ENCODE measurements at places on chromosomes 2 and 18. TPM values are rescaled to one million over a fixed set of nuclear protein-coding genes. Genes with fewer than 3 reads are reported as not detected.

The DPP4 gene
- 0.46 TPM for total RNA-seq

DNA sequence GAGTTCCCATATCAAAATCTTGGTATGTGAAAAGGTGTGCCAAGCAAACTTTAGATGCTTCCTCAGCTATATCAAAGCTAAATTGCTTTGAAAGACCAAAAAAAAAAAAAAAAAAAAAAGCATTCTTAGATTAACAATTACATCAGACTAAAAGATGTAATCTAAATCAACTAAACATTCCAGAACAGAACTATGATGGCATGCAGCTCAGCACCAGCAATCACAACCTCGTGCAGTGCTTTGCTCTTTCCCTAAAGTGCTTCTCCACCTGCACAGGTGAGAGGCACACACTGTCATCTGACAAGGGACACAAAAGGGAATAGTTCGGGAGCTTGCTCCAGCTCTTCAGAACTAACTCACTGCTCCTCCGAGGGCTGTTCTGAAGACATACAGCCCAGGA lies 37.5 kb downstream of the ADAM17 start:
- no peaks in the 10 kb centered on the region for H3K27me3 ChIP-seq
- H3K36me3 ChIP-seq = peaks cover 82% of the 10 kb centered on the region
- no peak for DNase-seq
- no peak overlapping the region for H3K4me3 ChIP-seq

GRCh38 chr18:56483386-56483785 lies 155.0 kb downstream of the TXNL1 start:
- no peak overlapping the region for H3K27ac ChIP-seq
- DNase-seq = no peak
- no peaks in the 10 kb centered on the region for H3K27me3 ChIP-seq
- H3K36me3 ChIP-seq = no peaks in the 10 kb centered on the region
- H3K4me3 ChIP-seq = no peak overlapping the region

GRCh38 chr2:197174539-197175094 lies 136.0 kb downstream of the ANKRD44 start:
- H3K36me3 ChIP-seq = no peaks in the 10 kb centered on the region
- H3K4me3 ChIP-seq = no peak overlapping the region
- no peak for DNase-seq
- peaks cover under 1% of the 10 kb centered on the region for H3K4me1 ChIP-seq

The SMARCAL1 gene
- total RNA-seq = 31.7 TPM

GRCh38 chr2:225842939-225843338 lies 443.4 kb downstream of the NYAP2 start:
- no peaks in the 10 kb centered on the region for H3K27me3 ChIP-seq
- H3K4me3 ChIP-seq = no peak overlapping the region
- DNase-seq = no peak
- H3K4me1 ChIP-seq = no peaks in the 10 kb centered on the region
- H3K27ac ChIP-seq = no peak overlapping the region
- no peaks in the 10 kb centered on the region for H3K36me3 ChIP-seq

The TRIB2 gene
- total RNA-seq = 30.9 TPM

DNA sequence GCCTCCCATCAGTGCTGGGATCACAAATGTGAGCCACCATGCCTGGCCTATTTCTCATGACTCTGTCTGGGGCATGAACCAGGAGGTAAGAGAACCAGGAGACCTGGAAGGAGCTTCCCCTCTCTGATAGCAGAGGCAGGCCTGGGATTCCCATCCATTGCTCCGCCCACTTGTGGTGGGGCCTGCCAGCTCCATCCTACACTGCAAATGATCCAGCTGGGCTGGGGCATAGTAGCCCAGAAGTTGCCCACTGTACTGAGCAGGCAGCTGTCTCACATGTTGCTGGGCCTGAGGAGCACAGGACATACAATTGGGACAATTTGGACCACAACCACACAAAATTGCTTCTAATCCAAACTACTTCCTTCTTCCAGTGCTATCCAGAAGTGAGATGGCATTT lies 91.0 kb downstream of the MARCHF4 start:
- no peak overlapping the region for H3K27ac ChIP-seq
- peaks cover 15% of the 10 kb centered on the region for H3K4me1 ChIP-seq
- H3K4me3 ChIP-seq = no peak overlapping the region

DNA sequence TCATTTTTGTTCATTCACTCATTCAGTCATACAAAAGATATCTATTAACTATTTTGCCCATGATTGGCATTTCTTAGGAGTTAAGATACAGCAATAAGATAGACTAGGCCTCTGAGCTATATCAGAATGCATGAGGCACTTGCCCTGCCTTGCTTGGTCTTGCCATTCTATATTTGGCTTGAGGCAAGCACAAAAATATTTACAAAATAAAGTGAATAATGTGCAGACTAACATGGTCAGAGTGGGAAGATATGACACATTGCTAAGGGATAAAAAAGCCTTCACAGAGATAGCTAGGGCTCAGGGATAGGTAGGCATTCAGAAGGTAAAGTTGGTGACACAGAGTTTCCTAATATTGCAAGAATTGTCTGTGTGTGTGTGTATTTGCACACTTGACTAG lies 75.0 kb upstream of the MMADHC start:
- no peak overlapping the region for H3K4me3 ChIP-seq
- H3K27ac ChIP-seq = no peak overlapping the region
- H3K36me3 ChIP-seq = no peaks in the 10 kb centered on the region
- no peak for DNase-seq
- H3K4me1 ChIP-seq = no peaks in the 10 kb centered on the region

DNA sequence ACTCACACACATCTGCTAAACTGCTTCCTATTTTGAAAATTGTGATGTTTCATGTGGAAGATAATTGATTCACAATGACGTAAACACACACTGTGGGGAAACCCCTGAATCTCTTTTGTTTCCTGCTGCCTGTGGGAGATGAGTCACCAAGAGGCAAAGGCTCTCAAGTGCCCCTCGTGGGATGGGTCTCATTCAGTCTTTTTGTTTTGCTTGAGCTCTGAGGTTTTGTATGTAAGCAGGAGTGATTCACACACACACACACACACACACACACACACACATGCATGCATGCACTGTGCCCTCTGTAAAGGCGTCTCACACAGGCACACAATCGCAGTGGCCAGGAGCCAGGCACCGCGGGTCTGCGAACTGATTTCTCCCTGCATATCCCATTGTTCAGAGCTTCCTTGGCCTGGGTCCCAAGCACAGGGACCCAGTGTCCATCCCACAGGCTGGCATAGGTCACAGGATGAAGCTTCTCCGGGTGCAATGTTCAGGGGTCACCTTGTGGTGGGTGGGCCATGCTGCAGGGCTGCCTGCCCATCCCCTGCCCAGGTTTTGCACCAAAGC lies 12.1 kb upstream of the ARHGEF4 start:
- H3K4me3 ChIP-seq = no peak overlapping the region
- peak; percentile 62 for DNase-seq
- no peaks in the 10 kb centered on the region for H3K4me1 ChIP-seq
- peak overlapping the region; percentile 58 for H3K27ac ChIP-seq
- no peaks in the 10 kb centered on the region for H3K27me3 ChIP-seq

The SIX3 gene
- total RNA-seq = 5.2 TPM

All from endodermal cell (in vitro differentiated cells).